ENCODE measurements at places on chromosomes 11 and 22.

DNA sequence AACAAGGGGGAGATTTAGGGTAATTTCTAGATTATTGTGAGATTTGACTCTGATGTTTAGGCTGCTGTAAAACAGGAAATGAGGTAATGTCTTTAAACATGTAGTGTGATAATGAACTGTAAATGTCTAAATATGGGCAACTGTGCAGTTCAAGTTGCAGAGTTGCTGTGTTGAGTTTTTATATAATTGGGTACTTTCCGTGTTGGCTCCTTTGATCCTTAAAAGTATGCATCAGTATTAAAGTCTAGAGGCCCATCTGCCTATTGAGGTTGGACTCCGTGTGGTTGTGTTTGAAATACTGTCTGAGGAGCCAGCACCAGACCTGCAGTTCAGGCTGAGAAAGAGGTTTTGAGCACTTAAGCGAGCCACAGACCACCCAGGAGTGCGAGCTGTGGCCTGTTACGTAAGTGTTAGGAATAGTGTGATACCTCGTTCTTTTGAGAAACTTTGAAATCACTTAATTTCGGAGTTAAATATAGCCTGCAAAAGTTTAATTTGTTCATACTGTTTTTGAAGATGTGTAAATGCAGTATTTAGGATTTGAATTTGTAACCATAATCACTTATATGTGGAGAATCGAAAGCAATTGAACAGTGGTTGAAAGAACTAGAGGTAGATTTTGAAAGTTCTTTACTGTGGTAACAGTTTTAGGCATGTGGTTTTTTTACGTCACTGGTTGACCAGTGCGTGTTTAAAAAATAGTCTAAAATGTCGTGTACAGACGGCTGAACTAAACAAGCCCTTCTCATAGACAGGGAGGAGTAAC lies 9.0 kb downstream of the FAM118A start:
- peak; percentile 31 for DNase-seq

GRCh38 chr22:36726007-36726380 lies 22.4 kb upstream of the CACNG2 start:
- no peak for DNase-seq

DNA sequence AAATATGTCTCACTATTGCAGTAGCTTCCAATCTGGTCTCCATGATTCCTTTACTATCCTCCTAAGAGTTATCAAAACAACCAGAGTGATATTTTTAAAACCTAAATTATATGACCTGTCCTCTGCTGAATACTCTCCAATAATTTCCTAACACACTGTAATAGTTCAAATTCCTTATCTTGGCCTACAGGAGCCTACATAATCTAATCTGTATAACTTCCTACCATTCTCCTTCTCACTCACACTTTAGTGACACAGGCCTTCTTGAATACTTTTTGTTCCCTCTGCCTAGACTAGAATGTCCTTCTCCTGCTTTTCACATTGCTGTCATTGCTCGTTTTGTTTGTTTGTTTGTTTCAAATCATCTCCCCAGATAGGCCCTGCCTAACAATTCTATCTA lies 9.4 kb downstream of the FHIP1B start:
- no peak for DNase-seq

GRCh38 chr11:83971063-83971462 lies 684.9 kb upstream of the CCDC90B start:
- DNase-seq = no peak

- no peak for DNase-seq
Observed at GRCh38 chr11:65403607-65404121, 17.2 kb downstream of the FRMD8 start.

DNA sequence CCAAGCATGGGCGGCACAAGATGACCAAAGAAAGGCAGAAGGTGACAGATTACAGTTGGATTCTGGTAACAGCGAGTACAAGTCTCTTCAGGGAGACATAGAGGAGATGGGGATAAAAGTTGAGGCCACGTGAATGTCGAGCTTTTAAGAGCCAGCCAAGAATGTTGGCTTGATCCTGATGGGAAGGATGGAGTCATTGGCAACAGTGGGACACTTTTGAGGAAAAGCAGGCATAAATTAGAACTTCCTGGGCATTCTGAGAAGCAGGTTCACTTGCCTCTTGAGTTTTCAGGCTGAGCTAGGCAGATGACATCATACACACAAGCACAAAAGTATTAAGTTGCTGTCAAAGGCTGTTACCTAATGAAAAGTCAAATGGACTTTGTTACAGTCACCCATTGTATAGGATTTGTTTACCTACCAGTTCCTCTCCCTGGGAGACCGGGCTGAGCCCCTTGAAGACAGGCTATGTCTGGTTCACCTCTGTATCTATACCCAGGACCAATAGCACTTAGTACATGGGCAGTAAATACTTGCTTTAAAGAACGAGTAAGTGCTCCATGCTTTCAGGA lies 41.1 kb downstream of the TNRC6B start:
- DNase-seq = no peak

DNA sequence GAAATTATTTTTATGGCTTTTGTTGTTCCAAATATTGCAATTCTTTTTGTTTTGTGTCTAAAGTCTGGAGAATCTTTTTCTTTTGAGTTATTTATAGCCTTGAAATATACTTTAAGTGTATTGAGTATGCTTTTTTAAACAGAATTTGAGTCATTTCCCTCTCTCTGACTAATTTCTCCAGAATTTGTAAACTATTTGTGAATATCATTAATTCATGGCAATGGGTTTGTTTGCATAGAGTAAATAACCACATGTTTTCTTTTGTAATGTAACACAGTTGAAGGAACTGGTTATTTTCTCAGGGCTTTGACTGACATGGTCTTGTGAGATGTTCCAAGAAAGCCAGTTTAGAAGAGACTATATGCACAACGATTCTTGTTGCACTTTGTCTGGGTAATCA lies 30.9 kb upstream of the MPEG1 start:
- no peak for DNase-seq

DNA sequence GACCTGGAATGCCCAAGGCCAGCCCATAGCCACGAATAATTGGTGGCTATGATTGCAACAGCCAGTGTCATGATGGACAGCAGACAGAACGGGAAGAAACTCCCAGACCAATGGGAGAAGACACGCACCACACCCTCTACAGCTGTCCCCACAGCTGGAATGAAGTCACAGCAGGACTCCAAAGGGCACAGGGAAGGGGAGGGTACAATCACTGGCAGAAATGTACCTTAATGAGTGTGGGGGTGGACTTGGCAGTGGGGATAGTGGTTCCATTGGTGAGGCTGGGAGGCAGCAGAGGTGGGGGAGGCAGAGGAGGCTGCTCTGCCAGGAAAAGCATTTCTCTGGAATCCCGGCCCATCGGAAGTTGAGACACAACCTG lies 52.9 kb downstream of the SGSM3 start:
- DNase-seq = no peak

DNA sequence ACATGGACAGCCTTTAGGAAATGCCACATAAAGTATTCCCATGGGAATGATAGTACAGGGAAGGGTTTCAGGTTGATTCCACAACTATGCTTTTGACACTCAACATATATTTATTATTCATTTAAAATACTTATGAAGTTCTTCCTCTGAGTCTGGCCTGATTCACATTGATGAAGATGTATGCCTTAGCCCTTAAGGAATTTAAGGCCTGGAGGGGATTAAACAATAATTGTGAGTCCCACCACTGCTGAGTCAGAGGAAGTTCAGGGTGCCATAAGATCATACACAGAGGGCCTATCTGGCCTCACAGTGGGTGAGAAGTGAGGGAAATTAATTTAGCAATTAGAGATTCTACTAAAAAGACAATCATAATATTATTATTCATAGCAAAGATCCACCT lies 161.1 kb upstream of the SNX19 start:
- no peak for DNase-seq

DNA sequence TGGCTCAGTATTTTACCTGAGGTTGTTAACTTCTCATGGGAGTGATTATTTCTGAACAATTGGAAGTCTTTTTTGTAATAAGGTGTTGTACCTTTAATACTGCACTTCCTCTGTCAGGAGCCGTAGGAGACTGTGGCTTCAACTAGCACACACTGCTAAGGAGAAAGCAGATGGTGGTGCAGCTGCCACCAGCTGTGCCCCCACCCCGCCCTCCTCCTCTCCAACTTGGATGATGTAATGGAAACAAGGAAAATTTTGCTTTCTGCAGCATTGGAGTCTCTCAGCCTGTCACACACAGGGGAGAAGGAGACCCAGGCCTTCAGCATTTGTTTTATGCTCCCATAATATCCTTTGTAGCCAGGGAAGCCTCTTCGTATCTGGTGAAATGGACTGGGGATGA lies 91.2 kb downstream of the TEAD1 start:
- DNase-seq = no peak

- no peak for DNase-seq
Observed at GRCh38 chr11:71505001-71505400, 22.1 kb upstream of the KRTAP5-7 start.

GRCh38 chr11:120599816-120600420 lies 88.4 kb downstream of the GRIK4 start:
- DNase-seq = no peak

GRCh38 chr11:34464591-34465051 lies 25.9 kb downstream of the CAT start:
- DNase-seq = no peak

DNA sequence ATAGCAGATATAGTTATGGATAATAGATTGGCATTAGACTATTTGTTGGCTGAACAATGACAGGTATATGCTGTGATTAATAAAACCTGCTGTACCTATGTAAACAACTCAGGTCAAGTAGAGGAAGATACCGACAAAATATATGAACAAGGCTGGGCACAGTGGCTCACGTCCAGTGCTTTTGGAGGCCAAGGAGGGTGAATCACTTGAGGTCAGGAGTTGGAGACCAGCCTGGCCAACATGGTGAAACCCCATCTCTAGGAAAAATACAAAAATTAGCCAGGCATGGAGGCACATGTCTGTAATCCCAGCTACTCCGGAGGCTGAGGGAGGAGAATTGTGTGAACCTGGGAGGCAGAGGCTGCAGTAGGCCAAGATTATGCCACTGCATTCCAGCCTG lies 14.0 kb upstream of the CHKA start:
- no peak for DNase-seq

GRCh38 chr11:76209375-76209972 lies 3.2 kb upstream of the WNT11 start:
- DNase-seq = no peak

DNA sequence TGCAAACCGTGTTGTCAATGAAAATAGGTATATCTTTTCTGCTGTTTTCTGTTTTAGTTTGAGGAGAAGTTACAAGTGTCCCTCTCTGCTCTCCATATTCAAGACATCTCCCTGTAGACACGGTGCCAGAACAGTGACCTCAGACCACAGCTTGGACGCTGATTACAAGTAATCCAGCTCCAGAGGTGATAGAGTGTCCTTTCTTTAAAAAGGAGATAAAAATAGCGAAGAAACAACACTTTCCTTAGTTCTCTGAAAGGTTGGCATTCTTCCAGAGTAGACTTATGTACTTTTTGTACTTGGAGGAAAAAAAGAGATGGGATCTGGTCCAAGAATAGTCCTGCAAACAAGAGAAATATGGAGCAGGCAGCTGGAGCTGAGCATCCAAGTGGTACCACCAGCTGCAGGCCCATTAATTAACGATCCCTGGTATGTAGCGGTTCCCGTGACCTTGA lies 43.0 kb upstream of the WT1 start:
- no peak for DNase-seq

DNA sequence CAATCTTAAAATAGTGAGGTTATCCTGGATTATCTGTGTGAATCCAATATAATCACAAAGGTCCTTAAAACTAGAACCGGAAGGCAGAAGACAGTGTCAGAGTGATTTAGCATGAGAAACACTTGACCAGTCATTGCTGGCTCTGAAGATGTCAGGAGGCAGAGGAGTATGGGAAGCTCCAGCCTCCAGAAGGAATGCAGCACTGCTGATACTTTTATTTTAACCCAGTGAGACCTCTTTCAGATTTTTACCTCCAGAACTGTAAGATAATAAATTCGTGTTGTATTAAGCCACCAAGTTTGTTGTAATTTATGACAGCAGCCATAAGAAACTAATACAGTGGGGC lies 134.4 kb upstream of the ZC3H12C start:
- no peak for DNase-seq

Measured in activated gamma-delta T cell treated with anti-CD3 and anti-CD28 coated beads, Interleukin-2, amount 50 U/mL, for 16 hours (primary cell).